ENCODE measurements at places on chromosomes 3 and 15.

- no peak for DNase-seq
These were observed 234.7 kb downstream of the FOXP1 start for GRCh38 chr3:71348831-71349230.

- DNase-seq, result no peak
These were observed 161.5 kb upstream of the MB21D2 start for GRCh38 chr3:193078996-193079753.

DNA sequence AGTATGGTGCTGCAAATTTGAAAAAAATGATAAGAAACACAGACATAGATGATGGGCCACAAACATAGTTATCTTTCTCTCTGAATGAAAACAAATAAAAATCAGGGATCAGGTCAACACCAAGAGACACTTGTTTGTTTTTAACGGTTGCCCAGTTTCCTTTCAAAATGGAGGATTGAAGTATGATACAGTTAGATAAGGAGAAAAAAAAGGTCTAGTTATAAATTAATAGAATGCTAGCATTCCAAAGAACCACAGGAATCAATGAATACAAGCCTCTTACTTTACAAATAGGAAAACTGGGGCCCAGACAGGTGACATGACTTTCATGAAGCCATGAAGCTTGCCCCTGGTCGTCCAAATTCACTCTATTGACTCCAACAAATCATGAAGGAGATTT lies 305.1 kb downstream of the ZNF621 start:
- no peak for DNase-seq

DNA sequence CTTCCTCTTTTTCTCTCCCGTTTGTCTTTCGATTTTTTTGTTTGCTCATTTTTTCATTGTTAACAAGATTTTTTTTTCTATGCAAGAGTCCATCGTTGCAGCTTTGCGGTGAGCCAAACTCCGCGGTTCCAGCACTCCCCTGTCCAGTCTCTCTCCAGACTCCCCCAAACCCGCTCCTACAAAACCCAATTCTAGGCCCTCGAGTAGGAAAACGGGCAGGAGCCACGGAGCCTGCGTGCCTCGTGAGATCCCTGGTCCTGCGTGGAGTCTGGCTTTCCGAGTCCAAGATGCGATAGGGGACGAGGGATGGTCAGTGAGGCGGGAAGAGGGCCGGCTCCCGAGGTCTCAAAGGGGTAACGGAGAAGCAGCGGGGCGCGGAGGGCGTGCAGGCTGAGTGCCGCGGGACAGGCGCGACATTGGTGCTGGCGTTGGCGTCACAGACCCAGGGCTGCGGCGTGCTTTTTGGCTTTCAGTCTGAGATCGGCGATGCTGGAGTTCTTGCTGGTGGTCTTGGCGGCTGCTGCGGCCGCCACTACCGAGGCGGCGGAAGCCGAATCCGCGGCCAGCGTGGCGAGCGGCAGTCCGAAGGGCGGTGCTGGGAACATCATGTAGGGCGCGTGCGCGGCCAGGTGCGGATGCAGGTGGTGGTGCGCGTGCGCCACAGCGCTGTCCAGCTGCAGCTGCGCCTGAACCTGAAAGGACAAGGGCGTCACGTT lies 8.5 kb downstream of the SHOX2 start:
- no peak for DNase-seq

DNA sequence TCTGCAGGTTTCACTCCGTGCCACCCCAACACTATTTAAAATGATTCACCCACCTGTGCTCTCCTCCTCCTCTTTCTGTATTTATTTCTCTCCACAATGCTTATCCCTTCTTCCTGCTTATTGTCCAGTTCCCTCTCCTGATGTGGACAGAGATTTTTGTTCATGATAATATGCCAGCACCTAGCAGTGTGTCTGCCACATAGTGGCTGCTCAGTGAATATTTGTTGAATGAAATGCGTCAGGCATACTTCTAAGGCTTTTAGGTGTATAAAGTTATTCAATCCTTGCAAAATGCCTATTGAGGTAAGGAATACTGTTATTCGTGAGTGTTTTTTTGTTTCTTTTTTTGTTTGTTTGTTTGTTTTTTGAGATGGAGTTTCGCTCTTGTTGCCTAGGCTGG lies 67.5 kb upstream of the MME start:
- no peak for DNase-seq

GRCh38 chr3:13091898-13092611 lies 18.8 kb upstream of the IQSEC1 start:
- peak; percentile 49 for DNase-seq

GRCh38 chr15:65752151-65752700 lies 39.9 kb downstream of the DENND4A start:
- no peak for DNase-seq

DNA sequence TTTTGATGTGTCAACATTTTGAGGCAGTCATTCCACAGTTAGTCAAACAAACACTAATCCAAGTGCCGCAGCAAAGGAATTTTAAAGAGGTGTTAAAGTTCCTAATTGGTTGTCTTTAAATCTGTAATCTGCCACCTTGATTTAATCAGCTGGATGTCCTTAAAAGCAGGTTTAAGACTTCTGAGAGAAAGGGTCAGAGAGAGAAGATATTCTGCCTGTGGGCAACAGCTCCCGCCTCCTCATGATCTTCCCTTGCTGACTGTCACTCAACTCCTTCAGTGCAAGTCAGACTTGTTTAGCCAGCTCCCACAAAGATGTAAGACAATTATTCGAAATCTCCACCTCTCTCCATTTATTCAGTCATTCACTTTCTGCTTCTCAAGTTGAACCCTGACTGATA lies 92.6 kb upstream of the MYRIP start:
- no peak for DNase-seq

DNA sequence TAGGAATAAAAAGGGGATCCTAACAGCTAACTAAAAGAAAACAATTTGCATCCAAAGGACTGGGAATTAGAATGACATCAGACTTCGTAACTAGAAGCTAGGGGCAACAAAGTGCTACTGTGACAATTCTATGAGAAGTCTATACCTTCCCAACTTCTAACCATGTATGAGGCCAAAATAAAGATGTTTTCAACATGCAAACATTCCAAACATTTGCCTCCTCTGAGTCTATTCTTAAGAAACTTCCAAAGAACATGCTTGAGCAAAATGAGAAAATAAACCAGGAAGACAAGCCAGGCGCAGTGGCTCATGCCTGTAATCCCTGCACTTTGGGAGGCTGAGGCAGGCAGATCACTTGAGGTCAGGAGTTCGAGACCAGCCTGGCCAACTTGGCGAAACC lies 13.1 kb upstream of the RNF7 start:
- no peak for DNase-seq

- no peak for DNase-seq
These were observed 13.7 kb upstream of the ULK4 start for GRCh38 chr3:41975416-41976103.

GRCh38 chr15:91887921-91888373 lies 34.4 kb downstream of the SLCO3A1 start:
- no peak for DNase-seq

DNA sequence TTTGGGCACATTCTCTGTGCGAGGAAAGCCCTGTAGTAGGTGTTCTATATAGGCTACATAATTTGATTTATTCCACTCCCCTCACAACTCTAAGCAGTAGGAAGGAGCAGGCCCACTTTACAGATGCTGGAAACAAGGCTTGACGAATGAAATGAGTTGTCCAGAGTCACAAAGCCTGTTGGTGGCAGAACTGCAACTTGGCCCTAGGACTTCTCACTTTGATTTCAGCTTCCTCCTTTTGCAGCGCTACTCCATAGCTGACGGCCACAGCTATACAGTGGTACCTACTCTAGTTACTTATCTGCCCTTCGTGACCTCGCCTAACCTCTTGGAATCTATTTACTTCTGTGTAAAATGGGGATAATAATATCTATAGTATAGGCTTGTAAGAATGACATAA lies 2.5 kb upstream of the IRAK2 start:
- no peak for DNase-seq

GRCh38 chr3:98269846-98270245 lies 5.8 kb downstream of the OR5H6 start:
- DNase-seq, result no peak

GRCh38 chr15:71691458-71692417 lies 118.6 kb upstream of the NR2E3 start:
- DNase-seq, result no peak

DNA sequence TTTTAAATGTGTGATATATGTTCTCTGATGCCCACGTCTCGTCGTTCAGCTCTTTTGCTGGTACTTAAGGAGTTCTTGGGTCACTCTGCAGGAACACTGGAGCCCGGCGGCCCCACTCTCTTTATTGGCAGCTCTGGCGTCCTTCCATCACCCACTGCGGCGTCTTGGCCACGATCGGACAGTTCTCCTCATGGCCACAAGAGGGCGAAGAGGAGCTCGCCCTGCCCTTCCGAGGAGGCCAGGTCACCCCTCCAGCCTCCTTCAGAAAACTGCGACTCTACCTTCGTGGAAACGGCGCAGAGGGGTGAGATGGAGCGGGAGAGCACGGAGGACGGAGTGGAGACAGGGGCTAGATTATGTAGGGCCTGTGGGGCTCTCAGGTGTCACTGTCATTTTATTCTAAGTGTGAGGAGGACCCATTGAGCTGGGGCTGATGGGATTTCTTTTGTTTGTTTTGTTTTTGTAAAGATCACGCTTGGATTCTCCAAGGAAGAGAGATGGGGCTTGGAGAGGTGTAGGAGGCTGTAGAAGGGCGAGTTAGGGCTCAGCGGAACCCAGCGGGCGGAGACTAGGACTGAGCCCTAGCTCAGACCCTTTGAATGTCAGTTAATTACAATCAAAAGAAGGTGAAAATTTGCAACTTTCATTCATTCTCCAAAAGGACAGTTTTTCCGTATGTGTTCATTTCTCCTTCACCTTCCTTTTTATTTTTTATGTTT lies 28.0 kb upstream of the GABRA5 start:
- DNase-seq, result no peak

DNA sequence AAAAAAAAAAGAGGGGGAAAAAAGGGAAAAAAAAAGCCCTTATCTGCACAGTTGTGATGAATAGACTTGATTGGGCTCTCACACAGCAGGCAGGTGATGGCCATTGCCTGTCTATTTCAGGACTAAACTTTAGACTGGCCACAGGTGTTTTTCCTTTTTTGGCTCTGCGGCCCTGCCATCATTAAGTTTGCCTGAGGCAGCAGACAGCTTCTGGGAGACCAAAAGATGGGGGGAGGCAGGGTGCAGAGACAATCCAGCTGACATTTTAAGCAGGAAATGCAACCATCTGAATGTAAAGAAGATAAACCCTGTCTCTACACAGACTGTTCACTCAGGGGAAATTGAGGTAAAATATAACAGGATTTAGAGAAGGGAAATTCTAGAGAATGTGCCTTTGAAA lies 295.0 kb upstream of the KCNH8 start:
- DNase-seq, result no peak

DNA sequence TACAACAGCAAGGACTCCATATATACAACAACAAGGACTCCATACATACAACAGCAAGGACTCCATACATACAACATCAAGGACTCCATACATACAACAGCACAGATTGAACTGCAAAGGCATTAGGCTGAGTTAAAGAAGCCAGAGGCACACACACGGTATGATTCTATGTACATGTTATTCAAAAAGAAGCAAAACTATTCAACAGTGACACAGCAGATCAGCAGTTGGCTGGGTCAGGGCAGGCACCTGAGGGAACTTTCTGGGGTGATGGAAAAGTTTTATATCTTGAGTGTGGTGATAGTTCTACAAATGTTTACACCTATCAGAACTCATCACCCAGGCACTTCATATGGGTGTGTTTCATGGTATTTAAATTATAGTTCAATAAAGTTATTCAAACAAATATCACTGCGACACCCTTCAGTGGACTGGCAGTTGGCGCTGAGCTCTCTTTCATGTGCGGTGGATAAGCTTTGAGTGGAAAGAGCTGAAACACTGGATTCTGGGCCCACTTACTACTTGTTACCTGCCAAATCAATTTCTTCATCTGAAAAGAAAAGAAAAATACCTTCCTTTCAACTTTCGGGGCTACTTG lies 28.0 kb downstream of the RFTN1 start:
- no peak for DNase-seq

DNA sequence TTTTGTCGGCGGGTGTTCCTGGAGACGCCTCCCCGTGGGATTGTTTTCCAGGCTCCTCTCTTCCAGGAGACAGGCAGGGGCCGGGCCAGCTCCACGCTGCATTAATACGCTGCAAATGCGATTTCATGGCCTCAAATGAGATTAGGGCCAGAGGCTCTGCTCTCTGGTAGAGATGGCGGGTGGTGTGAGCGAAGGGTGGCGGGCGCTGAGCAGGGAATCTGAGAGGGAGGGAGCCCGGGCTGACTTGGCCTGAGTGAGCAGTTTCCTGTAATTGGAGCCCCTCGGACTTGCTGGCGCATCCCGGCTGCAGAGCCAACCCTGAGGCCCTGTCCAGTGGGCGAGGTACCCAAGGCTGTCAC lies 7.4 kb upstream of the CCDC33 start:
- DNase-seq, result no peak

DNA sequence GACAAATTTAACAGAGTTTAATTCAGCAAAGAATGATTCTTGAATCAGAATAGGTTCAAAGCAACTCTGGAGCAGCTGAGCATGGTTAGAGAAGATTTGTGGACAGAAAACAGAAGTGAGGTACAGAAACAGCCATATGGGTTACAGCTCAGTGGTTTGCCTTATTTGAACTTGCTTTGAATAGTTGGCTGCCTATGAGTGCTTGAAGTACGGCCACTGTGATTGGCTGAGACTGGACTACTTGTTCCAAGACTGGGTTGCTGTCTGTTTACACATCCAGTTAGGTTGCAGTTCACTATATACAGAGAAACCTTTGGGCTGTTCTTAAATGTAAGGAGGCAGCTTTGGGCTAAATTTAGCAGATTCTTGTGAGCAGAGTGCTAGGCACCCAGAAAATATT lies 79.4 kb upstream of the CADPS start:
- DNase-seq, result no peak

DNA sequence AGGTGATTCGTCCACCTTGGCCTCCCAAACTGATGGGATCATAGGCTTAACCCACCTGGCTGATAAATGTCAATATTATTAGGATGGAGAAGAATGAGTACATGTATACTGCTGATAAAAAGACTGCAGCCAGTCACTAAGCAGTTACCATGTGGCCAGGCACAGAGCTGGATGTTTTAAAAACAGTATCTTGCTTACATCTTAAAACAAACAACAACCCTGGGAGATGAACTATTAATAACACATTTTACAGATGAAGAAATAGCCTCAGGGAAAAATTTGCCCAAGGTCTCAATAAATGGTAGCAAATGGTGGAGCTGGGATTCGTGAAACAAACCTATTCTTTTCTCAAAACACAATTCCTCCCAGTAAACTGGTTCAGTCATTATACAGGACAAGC lies 18.1 kb downstream of the IL17RD start:
- DNase-seq, result no peak

DNA sequence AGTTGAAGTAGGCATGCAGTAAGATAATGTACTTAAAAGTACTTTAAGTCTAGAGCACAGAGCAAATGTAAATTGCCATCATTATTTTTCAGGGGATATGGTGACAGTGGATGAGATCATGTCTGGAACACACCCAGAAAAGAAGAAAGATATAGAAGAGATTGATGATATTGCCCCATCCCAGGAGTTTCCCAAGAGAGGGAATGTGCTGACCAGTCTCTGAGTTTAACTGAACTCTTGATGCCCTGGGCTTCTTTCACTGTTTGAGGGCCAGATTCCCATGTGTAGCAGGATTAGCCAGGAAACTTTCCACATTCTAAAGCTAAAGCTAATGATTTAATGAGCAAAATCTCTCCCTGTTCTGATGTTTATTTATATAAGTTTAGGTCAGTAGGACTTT lies 366.8 kb upstream of the UMPS start:
- no peak for DNase-seq

Data from left renal pelvis (tissue), 4 donors.